ENCODE measurements at places on chromosomes 7 and 10.

GRCh38 chr7:117889611-117890010 is 16.4 kb upstream of the CTTNBP2 start:
- no peak for DNase-seq

GRCh38 chr10:46528675-46529615 is 27.5 kb downstream of the GPRIN2 start:
- DNase-seq: no peak

- DNase-seq: no peak
These were observed 62.8 kb downstream of the ADARB2 start for GRCh38 chr10:1674501-1674900.

DNA sequence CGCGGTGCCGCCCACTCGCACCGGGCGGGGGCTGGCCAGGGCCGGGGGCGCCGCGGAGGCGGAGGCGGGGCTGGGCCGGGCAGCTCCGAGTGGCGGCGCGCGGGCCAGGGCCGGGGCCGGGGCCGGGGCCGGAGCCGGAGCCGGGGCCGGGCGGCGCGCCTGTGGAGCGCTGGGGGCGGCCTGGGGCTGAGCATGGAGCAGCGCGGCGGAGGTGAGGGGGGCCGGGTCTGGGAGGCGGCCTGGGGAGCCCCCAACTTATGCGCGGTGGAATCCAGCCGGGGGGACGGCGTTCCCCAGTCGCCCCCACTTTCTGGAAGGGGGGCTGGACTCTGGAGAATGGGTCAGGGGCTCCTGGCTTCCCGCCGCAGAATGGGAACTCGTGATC is at the start of gene LZTS2:
TSS of gene LZTS2 (plus strand) at position 67 of the 385 bp plus-strand sequence. CDS start 2,731 bp downstream, outside the sequence.
- no peak for DNase-seq

GRCh38 chr7:44754802-44755697 is 6.4 kb downstream of the ZMIZ2 start:
- DNase-seq: no peak

- DNase-seq: no peak
These were observed 83.3 kb downstream of the SLIT1 start for GRCh38 chr10:97102441-97102840.

DNA sequence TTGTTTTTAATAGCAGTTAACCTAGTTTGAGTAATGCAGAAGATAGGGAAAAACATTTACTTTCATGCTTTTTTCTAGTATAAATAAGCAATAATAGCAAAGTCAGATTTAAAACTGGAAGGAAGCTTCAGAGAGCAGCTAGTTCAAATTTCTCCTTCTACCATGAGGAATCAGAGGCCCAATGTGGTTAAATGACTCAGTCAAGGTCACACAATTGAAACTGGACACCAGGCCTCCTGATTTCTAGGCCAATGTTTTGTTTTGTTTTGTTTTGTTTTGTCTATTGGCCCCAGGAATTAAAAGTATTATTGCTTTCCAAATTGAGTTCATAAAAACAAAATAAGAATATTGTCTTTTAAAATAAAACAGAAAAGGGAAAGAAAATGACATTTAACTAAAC is 122.3 kb downstream of the TRIL start:
- DNase-seq: no peak

DNA sequence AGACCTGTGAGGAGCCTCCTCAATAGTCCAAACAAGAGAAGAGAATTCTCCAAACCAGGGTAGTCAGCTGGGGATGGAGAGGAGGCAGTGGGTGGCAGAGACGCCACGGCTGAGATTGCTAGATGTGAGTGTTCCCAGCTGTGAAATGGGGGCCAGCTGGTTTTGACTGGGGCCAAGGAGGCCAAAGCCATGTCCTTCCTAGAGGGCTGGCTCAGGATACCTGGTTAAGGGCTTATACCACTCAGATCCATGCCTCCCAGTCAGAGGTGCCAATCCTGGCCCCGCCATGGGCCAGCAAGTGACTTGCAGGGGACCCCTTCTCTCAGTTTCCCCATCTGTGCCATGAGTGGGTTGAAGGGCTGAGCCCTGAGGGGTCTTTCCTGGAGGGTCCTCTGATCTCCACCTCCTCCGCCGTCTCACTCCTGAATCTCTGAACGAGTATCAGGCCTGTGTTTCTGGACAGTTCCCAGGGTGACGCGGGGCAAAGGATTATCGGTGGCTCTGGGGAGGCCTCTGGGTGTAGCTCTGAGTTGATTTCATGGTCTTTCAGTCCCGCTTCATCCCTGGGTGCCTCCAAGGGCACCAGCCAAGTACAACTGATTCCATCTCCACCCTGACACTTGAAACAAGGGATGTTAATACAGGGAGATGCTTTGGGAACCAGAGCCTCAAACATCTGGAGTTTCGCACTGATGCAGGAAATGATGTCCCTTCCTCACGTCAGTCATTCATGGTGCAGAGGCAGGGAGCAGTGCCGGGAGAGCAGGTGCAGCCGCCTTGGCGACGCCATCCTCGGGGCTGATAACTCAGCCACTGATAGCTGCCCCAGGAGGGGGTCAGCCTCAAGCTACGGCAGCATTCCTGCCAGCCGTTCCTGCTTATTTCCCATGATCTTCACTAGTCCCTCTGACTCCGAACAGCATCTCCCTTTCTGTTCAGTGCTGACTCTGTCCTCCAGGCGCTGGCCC is 126.7 kb downstream of the RGS10 start:
- DNase-seq: no peak

DNA sequence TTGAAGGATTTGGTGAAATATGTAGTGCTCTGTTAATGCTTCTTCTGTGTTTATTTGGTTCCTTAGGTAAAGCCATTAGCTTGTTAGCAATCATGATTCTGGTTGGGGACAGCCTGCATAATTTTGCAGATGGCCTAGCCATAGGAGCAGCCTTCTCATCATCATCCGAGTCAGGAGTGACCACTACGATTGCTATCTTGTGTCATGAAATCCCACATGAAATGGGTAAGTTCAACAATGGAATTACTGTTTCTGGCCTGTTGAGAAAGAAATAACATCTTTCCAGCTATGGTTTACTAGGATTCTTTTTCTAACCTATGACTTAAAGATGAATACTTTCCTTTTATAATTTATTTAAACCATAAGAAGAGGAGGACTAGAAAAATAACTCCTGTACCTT is 48.9 kb downstream of the SLC39A12 start:
- no peak for DNase-seq

GRCh38 chr7:37920305-37920848 is at the start of gene EPDR1:
TSS of gene EPDR1 (plus strand) at chr7:37920640. CDS start at chr7:37920940, 300 bp downstream.
- DNase-seq: no peak

DNA sequence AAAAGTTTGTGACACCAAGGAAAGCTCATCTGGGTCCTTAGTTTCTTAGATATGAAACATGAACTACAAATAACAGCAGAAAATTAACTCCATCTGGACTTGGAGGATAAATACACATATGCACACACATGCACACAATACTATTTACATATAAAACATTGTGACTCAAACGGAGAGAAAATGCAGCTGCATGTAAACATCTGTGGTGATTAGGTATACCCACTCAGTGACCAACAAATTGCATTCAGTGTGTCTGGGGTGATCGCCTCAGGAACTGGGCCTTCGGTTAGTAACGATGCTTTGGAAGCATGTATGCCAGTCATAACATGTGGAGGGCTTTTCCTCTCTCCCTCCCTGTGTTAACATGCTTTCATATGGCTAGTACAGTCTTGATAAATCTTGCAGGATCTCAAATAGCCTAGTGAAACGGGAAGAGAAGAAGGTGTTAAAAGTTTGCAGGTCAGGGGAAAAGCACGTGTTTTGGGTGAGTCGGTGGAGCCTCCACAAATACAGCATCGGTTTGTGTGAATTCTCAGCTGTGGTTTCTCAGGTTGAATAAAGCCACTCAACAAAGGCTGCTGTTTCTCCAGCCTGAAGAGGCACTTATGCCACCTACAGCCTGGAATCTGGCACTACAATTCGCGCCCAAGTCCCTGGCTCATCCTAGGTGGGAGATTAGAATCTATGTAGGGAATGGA is 8.7 kb upstream of the GLRX3 start:
- peak; percentile 19 for DNase-seq

GRCh38 chr10:30282221-30282620 is 66.9 kb downstream of the MTPAP start:
- DNase-seq: no peak

DNA sequence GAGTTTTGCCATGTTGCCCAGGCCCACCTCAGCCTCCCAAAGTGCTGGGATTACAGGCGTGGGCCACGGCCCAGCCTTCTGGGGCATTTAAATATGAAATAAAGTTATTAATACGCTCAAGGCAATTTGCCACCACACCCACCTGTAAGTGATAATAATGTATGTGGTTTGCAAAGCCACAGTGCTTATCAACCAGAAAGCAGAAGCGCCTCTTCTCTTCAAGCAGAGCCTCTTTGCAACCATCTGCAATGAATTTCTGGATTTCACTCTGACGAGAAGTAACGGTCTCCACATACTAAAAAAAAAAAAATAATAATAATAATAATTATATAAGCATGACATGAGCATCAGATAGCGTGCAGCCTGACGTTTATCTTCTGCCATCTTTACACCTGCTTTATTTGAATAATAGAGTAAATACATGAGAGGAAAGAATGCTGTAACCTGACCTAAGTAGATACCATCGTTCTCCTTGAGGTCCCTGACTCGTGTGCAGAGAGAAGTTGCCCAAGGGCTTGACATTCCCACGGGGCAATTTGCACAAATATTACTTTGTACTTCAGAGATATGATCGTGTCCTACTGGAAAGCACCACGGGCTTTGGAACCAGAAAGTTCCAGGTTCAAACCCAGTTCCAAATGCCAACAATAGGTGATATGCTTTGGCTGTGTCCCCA is 34.0 kb downstream of the BRI3 start:
- no peak for DNase-seq

GRCh38 chr7:152905949-152906348 is 146.4 kb downstream of the ACTR3B start:
- no peak for DNase-seq
